ENCODE measurements at places on chromosomes 12 and 14. TPM values are rescaled to one million over a fixed set of nuclear protein-coding genes. Genes with fewer than 3 reads are reported as not detected.

The KLRG1 gene
- 0.65 TPM for total RNA-seq

The SLC25A47 gene
- total RNA-seq, result not detected

The VDR gene
- 8.1 TPM for total RNA-seq

The LMO3 gene
- 10.8 TPM for total RNA-seq

The TAS2R46 gene
- 1.8 TPM for total RNA-seq

The WSCD2 gene
- total RNA-seq, result not detected

The MGP gene
- total RNA-seq, result 8.0 TPM

The CCDC197 gene
- total RNA-seq, result not detected

The CCT2 gene
- total RNA-seq, result 153 TPM

The RNASE13 gene
- total RNA-seq, result not detected

The INTS13 gene
- total RNA-seq, result 25.3 TPM

The ADIPOR2 gene
- 25.6 TPM for total RNA-seq

The SLC39A5 gene
- total RNA-seq, result under 0.01 TPM

The SYT1 gene
- 2.0 TPM for total RNA-seq

The CCDC177 gene
- total RNA-seq, result under 0.01 TPM

The ADGRD1 gene
- total RNA-seq, result 10.2 TPM

The CCDC85C gene
- total RNA-seq, result 3.4 TPM

The OR6C2 gene
- total RNA-seq, result not detected

The HAL gene
- total RNA-seq, result under 0.01 TPM

The CTSG gene
- total RNA-seq, result not detected

The NTF3 gene
- total RNA-seq, result 0.09 TPM

The NEUROD4 gene
- not detected for total RNA-seq

The SOCS2 gene
- 31.1 TPM for total RNA-seq

The TAS2R20 gene
- 2.2 TPM for total RNA-seq

The GNB3 gene
- 0.92 TPM for total RNA-seq

The OTUB2 gene
- 0.85 TPM for total RNA-seq

The ZBTB25 gene
- total RNA-seq, result 8.0 TPM

The SERPINA4 gene
- not detected for total RNA-seq

The PTPRB gene
- 0.55 TPM for total RNA-seq

The FOXN4 gene
- total RNA-seq, result not detected

The TSPAN8 gene
- total RNA-seq, result 0.43 TPM

The FOS gene
- 13.8 TPM for total RNA-seq

The LPAR5 gene
- not detected for total RNA-seq

The TCL1B gene
- not detected for total RNA-seq

The CLEC9A gene
- total RNA-seq, result not detected

The SIX4 gene
- 7.8 TPM for total RNA-seq

The KRT72 gene
- not detected for total RNA-seq

The GRIP1 gene
- 0.65 TPM for total RNA-seq

The E2F7 gene
- total RNA-seq, result 3.9 TPM

The SERPINA9 gene
- not detected for total RNA-seq

The FAM90A1 gene
- under 0.01 TPM for total RNA-seq

The LIN7A gene
- 12.7 TPM for total RNA-seq

The GXYLT1 gene
- 8.3 TPM for total RNA-seq

The SLC48A1 gene
- total RNA-seq, result 18.4 TPM

The NPFF gene
- not detected for total RNA-seq
